Stimulated activated CD8-positive, alpha-beta memory T cell treated with anti-CD3 and anti-CD28 coated beads, Interleukin-15, amount 100 ng/mL, for 24 hours (primary cell): ENCODE measurements at places on chromosomes 11 and 22.

DNA sequence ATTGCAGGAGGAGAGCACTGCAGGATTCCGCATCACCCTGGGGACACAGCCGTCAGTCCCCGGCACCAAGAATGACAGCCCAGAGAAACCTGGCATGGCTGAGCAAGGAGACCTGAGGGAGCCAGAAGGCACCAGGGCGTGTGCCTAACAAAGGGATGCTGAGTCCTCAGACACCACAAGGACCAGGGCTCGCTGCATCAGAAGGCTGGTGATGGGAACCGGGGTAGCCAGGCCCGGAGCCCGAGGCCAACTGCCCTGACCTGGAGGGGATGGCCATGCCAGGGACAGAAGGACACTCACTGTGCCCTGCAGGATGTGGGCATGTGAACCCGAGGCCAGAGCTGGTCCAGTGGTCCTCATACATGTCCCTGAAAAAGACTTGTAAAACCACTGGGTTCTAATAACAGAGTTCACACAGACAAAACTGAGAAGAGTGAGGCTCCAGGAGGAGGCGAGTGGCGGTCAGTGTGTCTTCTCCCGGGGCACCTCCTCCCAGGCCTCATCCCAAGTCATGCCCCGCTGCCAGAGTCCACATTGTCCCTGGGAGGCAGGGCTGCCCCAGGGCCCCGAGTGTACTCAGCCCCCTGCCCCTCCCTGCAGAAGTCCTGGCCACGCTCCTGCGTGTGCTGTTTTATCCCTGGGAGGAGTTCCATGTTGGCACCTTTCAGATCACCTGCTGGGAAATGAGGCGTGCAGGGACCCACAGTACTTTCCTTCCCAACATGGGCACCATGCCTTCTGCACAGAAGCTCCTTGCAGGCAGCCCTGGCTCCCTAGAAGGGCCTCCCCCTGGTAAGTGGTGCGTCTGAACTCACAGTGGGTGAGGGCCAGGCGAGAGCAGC lies 42.5 kb downstream of the TBX1 start:
- DNase-seq, result no peak

DNA sequence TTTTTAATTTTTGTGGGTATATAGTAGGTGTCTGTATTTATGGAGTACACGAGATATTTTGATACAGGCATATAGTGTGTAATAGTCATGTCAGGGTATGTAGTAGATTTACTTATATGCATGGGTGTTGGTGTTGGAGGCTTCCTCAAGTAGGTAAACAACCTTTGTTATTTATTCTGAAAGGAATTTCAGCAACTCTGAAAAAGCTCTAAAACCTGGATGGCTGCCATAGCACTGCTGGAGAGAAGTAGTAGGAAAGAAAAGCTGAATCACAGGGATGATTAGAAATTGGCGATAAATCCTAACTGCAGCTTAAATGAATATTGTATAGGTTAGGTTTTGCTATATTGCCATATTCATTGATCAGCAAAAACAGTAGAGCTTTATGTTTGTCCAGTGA lies 44.4 kb upstream of the ST14 start:
- no peak for DNase-seq

DNA sequence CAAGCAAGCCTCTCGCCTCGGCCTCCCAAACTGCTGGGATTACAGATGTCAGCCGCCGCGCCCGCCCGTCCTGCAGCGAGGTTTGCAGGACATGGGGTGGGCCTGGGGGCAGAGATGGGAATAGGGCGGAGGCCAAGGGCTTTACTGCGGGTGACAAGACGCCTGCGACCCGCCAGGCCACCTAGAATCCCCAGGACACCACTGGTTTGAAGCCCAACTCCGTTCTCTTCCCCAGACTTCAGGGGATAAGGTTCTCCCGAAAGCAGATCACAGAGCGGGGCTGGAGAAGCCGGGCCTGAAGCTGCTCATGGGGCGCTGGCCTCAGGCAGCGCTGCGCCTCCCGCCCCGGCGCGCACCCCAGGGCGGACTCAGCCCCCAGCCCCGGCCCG lies 354 bp downstream of the POLR2L start:
- DNase-seq, result no peak

GRCh38 chr11:78318321-78319114 lies 99.1 kb downstream of the GAB2 start:
- no peak for DNase-seq

DNA sequence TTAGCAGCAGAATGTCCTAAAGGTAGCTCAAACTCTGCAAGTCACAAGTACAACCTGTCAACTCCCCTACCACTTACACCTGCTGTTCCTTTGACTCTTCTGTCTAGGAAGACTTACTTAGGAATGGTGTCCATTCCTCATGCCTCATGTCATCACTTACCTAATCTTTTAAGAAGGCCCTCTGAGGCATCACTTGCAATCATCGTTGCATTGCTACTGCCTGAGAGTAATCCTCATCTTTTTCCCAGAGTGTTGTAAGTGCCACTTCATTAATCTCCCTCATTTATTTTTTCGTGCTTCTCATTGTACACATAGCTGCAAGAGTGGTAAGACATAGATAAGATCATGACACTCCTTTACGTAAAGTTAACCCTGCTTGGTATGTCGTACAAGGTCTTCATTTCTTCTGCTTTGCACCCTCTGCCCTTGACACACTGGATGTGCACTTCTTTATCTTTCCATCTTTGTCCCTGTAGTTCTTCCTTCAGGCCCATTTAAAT lies 54.6 kb downstream of the SFI1 start:
- DNase-seq, result no peak

GRCh38 chr11:125588505-125588904 lies 4.1 kb upstream of the STT3A start:
- no peak for DNase-seq

DNA sequence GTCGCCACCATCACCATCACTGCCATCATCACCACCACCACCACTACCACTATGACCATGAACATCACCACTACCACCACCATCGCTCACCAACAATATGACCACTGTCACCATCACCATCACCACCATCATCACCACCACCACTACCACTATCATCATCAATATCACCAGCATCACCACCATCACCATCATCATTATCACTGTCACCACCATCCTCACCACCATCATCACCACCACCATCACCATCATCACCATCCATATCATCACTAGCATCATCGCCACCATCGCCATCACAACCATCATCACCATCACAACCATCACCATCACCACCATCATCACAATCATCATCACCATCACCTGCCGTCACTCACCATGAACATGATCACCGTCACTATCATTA lies 184.6 kb downstream of the SHANK2 start:
- DNase-seq, result no peak

DNA sequence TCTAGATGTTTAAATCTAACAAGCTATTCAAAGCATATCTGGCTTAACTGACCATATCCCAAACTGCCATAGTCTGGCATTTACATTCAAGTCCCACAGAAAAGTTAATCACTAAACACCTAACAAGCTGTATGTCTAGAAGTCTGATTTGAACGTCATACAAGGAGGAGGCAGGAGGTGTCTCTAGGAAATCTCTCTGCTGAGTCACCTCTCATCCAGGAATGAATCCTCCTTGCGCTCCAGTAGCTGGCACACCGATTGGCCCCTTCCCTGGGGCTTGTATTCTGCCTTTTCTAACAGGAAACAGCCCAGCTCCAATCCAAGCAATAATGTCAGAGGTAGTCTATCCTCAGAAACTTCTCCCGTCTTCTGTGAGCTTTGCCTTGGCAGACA lies 31.8 kb downstream of the FEZ1 start:
- no peak for DNase-seq

GRCh38 chr11:65425105-65425970 lies 2.7 kb downstream of the NEAT1 start:
- DNase-seq, result no peak

- no peak for DNase-seq
These were observed 10.9 kb downstream of the INS start for GRCh38 chr11:2149864-2150847.

DNA sequence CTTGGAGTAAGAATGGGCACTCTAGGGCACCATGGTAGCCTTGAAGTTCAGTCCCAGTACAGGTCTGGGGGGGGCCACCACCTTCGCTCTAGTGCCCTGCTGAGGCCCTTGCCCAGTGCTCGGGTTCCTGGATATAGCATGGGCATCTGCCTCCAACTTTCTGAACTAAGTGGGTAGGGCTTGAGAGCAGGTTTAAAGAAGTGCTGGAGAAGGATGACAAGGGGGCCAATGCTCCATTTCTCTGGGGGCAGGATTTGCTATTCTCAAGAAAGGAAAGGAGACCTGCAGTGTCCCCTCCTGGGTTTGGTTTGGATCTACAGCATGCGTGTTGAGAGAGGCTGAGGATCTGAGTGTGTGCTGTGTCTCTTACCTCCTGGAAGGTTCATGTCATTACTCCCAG lies 82.2 kb upstream of the SUSD2 start:
- no peak for DNase-seq

DNA sequence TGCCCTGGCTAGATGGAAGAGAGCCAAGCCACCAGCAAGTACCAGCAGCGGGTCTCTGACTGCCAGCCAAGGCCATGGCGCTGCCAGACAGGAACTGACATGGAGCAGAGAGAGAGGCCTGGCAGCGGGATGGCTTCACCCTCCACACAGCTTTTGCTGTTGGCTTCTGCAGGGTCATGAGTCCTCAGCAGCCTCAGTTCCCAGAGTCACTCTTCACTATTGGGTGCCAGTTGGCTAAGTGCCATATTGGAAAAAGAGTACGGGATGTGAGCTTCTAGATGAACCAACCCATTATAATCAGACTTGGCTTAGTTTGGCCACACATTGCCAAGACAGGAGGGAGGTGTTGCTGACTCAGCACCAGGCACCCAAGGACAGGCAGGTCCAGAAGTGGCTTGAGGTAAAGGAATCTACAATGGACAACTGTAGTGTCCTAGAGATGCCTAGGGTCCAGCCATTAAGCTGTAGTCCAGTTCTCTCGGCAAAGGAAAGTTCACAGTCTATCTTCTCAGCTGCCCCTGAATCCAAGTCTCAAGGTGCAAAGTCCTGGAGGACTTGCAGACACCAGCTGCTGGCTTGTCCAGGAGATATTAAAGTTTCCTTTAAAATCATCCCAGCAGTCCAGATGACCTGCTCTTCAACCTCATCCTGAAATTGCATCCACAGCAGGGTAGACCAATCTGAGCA lies 40.7 kb upstream of the POU2AF1 start:
- DNase-seq, result no peak

DNA sequence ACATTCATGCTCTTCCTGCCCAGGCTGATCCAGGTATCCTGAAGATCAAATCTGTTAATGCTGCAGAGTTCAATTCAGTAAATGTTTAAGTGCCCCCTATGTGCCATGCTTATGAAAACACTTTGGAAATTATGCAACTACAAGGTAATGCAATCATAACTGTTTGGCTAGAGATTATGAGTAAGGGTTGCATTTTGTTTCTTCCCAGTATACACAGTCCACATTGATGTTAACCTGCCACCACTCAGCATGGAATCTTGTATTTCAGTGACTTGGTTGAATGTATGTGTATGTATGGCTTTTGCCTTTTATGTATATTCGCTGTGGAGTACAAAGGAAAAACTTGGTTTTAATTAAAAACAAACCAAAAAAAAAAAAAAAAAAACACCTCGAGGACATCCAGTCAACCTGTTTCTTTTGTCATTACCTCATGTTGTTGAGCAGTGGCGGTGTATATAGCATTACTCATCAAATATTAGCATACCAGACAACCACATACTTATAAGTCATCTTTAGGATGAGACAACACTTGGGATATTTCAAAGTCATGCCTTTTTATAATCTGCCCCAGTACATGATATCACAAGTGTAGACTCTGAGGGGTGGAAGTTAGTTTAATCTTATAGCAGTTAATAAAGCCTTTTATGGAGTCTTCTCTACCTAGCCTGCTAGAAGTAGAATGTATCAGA lies 86.1 kb upstream of the HORMAD2 start:
- no peak for DNase-seq

- DNase-seq, result no peak
These were observed 43.8 kb upstream of the KCNQ1OT1 start for GRCh38 chr11:2743427-2744110.

DNA sequence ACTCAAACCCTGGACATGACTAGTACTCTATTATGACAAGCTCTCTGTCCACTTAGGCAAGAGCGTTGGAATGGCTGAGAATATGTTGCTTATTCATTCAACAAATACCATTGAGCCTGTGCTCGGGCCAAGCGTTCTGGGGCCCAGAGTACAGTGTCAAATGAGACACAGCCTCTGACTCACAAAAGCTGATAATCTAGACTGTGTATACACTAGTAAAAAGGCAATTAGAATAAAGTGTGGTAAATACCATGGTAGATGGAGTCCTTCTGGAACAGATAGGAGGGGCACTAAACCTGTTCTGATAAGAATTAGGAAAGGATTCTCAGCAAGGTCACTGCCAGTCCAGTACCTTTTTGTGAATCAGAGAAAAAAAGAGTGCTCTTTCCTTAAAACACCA lies 24.7 kb downstream of the KCNE3 start:
- no peak for DNase-seq

- no peak for DNase-seq
These were observed 15.4 kb upstream of the MYOD1 start for GRCh38 chr11:17703951-17704350.

DNA sequence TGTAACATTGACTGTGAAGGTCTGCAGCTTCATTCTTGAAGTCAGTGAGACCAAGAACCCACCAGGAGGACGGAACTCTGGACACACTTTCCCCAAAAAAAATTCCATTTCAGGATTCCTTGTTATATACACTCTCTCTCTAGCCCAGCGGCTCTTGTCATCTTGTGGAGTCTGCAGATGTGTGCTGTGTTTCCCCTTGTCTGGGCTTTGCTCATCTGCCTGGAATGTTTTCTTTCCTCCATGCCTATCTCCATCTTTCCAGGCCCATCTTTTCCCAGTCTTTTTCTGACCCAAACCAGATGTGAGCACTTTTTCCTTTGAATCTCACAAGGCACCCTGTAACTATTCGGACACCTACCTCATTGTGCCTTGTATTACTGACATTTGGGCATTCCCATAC lies 5.1 kb upstream of the DRG1 start:
- no peak for DNase-seq

GRCh38 chr11:90326647-90327046 lies 103.8 kb upstream of the CHORDC1 start:
- DNase-seq, result no peak

DNA sequence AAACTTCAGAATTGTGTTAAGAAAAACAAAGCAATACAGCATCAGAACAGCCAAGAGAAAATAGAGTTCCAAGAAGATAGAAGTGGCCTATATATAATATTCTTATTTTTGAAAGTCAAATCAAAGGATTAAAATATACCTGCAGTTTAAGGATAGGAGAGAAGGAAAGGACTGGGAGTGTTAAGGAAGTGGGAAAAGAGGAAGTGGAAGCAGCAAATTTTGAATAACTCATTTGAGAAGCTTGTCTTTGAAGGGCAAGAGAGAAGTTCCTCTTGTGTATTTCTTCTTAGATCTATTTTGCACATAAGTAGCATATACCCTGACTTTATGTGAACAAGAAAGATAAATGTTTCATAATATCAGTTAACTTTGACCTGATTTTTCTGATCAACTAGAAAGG lies 62.6 kb upstream of the SLC17A6 start:
- no peak for DNase-seq
